ENCODE measurements at places on chromosomes 2 and 18.
A peak's percentile ranks its signal among the peaks of the same experiment; 100 is the strongest.

DNA sequence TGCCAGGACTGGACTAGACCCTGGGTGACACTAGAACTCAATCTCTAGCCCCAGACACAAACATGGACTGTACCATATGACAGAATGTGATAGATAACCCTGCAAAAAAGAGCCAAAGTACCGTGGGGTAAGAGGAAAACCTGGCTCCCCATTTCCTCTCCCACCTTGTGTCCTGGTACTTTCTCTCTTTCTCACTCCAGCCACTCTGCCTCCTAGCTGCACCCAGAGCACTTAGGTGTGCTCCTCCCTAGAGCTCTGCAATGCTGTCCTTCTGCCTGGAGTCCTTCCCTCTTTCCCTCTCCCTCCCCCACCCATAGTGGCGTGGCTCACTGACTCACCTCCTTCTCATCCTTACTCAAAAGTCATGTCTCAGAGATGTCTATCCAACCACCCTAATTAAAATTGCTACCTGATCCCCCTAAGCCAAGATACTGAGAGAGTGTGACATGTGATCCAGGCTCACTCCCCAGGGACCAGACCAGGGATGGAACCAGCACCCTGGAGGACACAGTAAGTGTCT, 171.3 kb downstream of the LOXHD1 start:
- no peaks in the 10 kb centered on the region for H3K36me3 ChIP-seq
- no peaks in the 10 kb centered on the region for H3K27me3 ChIP-seq
- no peak for DNase-seq
- H3K4me1 ChIP-seq: no peaks in the 10 kb centered on the region

DNA sequence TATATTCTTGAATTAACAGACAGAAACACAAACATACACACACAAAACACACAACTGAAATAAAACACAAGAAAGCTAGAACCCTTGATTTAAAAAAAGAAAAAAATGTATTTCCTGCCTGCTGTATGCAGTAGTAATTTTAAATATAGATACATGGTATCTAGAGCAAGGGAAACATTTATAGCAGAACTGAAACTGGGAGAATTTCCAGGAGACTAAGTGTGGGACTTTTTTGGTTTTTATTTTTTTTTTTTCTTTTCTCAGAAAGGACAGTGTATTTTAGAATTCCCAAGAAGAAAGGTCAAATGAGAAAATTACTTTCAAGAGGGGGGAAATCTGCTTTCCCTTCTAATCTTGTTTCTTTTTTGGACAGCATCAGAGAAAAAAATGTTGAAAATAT, 558.9 kb upstream of the PKDCC start:
- no peak overlapping the region for H3K4me3 ChIP-seq
- H3K4me1 ChIP-seq: peaks cover 3% of the 10 kb centered on the region
- H3K27me3 ChIP-seq: no peaks in the 10 kb centered on the region

DNA sequence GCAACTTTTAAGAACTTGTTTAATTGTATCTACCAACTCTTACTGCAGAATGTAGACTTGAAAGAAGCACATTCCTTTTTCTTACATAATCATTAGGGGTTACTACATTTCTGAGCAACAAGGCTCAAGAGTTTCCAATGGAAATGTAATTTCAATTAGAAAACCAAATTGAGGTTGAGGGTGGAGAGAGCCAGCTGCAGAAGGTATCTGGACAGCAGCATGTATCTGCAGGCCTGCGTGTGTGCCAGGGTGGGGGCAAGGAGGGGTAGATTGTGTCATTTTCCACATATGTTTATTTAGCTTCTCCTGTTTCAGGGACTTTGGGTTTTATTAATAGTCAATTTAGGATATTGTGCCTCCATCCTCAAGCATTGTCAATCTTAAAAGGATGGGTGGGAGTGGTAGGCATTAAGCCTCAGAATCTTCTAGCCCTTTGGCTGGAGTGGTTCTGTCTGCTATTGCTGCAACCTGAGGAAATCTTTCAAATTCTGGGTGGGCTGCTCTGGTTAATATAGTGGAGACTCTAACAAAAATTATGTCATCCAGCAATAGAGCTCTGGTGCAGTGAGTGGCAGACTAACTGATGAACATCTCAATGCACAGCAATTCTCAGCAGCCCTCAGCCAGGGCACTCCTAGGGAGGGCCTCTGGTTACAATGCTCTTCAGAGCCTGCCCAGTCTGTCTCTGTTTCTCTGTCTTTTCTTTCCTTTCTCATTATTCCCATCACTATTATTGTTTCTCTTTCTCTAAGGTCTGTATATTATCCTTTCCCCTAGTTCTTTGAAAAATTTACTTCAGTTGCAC, 151.4 kb downstream of the RPIA start:
- H3K4me1 ChIP-seq: no peaks in the 10 kb centered on the region
- H3K36me3 ChIP-seq: no peaks in the 10 kb centered on the region
- no peaks in the 10 kb centered on the region for H3K27me3 ChIP-seq
- no peak overlapping the region for H3K4me3 ChIP-seq

DNA sequence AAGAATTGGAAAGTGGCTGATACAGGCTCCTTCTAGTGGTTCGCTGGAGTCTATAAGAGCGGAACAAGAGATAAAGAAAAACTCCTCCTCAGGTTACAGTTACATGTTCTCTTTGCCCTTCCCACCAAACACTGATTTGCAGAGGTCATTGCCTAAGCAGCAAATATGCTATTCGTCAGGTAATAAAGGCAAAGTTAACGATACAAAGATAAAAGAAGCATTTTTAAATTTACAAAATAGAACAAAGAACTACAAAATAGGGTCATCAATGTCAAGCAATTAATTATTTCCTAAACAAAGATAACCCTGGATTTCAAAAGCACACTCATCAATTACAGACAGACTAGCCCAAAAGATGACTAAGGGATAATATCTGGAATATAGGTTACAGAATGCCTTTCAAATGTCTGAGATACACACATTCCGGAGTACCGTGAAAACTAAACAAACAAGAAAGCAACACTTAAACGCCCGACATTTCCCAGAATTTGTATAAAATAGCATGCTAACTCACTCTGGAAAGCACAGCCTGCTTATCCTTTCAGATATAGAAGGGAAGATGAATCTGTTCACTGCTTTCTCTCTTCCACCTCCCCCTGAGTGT, 186.4 kb downstream of the MREG start:
- peaks cover 19% of the 10 kb centered on the region for H3K4me1 ChIP-seq
- H3K27ac ChIP-seq: no peak overlapping the region
- H3K27me3 ChIP-seq: no peaks in the 10 kb centered on the region
- no peak for DNase-seq
- H3K4me3 ChIP-seq: no peak overlapping the region
- H3K36me3 ChIP-seq: no peaks in the 10 kb centered on the region

GRCh38 chr2:190916829-190917228, 36.2 kb downstream of the GLS start:
- H3K27me3 ChIP-seq: no peaks in the 10 kb centered on the region
- no peak for DNase-seq
- H3K27ac ChIP-seq: no peak overlapping the region
- no peak overlapping the region for H3K4me3 ChIP-seq

GRCh38 chr18:6557770-6558248, 143.1 kb upstream of the L3MBTL4 start:
- H3K4me3 ChIP-seq: no peak overlapping the region
- no peaks in the 10 kb centered on the region for H3K36me3 ChIP-seq
- DNase-seq: no peak
- no peaks in the 10 kb centered on the region for H3K27me3 ChIP-seq
- no peaks in the 10 kb centered on the region for H3K4me1 ChIP-seq

DNA sequence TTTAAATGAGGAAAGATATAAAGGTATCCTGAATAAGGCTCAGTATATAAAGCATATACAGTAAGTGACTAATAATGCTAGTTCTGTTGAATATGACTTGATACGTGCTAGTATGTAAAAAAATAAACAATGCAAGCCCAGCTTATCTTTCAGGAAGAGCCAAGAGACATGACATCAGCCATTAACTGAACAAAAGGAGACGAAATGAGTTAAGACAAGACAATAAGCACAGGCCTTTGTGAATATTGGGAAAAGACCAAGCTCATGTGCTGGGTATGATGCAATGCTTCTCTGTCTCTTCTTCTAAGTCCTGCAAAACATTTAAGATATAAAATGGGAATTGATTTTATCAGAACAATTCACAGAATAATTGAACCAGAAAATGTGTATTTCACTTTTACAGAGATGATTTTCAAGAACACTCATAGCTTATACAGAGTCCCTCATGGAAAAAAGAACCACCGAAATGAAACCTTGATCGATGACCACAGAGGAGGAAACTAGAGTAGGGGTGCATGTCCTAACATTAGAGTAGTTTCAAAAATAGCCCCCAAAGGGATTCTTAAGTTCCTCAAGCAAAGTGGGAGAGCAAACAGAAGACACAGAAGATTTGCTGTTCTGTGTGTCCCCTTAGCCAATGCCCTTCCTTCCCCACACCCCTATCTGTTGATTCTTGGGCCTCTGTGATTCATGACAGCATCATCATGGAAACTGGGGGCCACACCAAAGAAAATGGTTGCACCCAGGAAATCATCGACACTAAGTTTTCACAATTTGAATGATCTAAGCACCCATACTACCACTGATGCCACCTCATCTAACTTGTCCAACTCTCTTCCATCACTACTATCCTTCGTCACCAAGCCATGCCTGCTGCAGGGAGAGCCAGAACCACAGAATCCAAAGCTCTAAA, 68.0 kb upstream of the CRIM1 start:
- no peak overlapping the region for H3K27ac ChIP-seq
- DNase-seq: no peak
- no peak overlapping the region for H3K4me3 ChIP-seq
- no peaks in the 10 kb centered on the region for H3K36me3 ChIP-seq
- H3K27me3 ChIP-seq: no peaks in the 10 kb centered on the region

DNA sequence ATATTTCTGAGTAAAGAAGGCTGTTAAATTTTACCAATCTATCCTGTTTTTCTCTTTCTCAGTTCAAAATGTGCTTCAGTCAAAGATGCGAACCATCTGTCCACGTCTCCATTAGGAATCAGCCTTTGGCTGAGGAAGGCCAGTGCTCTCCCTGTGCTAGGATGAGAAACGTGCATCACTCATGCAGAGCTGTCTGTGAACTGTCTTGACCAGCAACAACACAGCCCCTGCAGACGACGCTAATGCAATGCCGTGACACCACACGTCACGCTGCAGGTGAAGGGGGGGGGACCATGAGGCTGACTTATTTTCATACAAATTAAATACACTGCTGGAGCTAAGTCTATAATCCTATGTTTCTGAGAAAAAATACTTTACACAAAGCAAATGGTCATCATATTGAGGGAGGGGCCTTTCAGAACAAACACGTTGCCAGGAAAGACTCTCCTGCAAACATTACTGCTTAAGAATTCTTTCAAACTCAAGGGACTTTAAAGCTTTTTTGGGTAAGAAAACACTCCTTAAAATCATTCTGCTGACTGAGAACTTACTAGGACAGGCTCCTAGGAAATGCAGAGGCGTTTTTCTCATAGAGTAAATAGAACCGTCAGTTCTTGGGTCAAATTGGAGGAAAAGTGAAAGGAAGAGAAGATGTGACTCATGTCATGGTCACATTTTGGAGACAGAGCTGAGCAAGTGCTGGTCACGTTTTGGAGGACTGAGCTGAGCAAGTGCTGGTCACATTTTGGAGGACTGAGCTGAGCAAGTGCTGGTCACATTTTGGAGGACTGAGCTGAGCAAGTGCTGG, 97.0 kb downstream of the MBP start:
- no peak for DNase-seq
- no peak overlapping the region for H3K4me3 ChIP-seq
- no peak overlapping the region for H3K27ac ChIP-seq
- no peaks in the 10 kb centered on the region for H3K4me1 ChIP-seq
- no peaks in the 10 kb centered on the region for H3K36me3 ChIP-seq

- no peak overlapping the region for H3K4me3 ChIP-seq
- H3K4me1 ChIP-seq: no peaks in the 10 kb centered on the region
- H3K27ac ChIP-seq: peak overlapping the region; percentile 89
- no peaks in the 10 kb centered on the region for H3K27me3 ChIP-seq
- no peak for DNase-seq
- no peaks in the 10 kb centered on the region for H3K36me3 ChIP-seq
Observed at GRCh38 chr2:121196132-121196848, 88.7 kb downstream of the TFCP2L1 start.

DNA sequence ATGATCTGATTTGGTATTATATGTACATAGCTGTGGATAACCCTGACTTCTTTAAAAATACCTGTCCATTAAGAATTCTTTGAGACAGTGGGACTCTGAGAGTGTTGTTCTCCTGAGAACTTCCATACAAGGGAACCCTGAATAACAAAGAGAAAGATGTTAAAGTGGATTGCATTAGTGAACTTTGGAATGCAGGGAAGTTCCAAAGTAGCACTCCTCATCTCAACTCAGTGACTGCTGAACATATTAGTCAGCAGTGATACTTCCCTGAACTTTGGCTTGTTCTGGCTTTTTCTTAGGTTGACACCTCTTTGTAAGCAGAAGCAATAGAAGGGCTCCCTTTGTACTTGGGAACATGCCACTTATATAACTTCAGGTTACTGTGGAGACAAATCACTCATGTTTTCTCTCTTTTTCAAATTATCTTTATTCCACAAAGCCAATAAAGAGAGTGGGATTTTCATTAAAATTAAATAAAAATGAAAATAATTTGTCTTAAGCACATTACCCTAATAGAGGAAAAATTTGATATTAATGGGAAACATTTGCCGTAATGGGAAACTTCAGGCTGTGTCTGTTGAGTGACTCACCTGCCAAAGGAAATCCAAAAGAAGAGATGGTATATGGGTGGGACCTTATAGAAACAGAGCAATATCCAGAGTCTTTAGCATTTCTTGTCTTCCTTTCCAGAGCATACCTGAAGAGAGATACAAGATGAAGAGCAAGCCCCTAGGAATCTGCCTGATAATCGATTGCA, 33.3 kb downstream of the CFLAR start:
- H3K4me1 ChIP-seq: peaks cover 4% of the 10 kb centered on the region
- H3K27ac ChIP-seq: peak overlapping the region; percentile 71
- H3K27me3 ChIP-seq: no peaks in the 10 kb centered on the region
- DNase-seq: no peak

DNA sequence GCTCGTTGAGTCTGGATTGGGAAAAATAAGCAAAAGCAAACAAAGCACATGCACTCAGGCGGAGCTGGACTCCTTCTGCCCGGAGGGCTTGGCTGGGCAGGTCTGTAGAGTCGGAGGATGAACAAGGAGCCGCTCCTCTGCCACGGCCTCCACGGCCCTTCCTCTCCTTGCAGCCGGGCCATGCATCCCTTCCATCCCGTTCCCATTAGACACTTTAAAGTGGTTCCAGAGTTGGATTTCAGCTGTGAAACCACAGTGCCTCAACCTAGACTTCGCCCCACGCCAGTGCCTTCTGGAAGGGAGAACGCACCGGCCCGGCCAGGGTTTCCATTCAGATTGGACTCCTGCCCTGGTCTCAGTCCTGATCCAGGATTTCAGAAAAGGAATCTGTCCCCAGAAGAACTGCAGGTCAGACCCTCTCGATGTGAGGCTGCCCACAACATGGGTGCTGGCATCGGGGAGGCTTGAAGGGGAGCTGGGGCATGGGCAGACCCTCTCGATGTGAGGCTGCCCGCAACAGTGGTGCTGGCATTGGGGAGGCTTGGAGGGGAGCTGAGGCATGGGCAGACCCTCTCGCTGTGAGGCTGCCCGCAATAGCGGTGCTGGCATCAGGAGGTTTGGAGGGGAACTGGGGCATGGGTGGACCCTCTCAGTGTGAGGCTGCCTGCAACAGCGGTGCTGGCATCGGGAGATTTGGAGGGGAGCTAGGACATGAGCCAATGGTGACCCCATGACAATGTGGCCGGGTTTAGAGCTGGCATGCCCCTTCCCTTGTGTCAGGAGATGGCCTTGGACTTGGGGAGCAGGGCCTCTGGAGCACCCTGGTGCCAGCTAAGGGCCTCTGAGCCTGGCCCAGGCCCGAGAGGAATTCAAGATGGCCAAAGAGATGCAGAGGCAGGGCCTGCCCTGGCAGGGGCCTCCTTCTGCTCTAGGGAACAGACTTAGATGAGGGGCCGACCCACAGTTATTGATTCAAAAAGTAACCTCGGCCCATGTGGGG, 304.5 kb downstream of the NDUFA10 start:
- H3K4me3 ChIP-seq: no peak overlapping the region
- H3K4me1 ChIP-seq: no peaks in the 10 kb centered on the region
- H3K36me3 ChIP-seq: no peaks in the 10 kb centered on the region
- peak; percentile 60 for DNase-seq
- no peaks in the 10 kb centered on the region for H3K27me3 ChIP-seq

All from ascending aorta (tissue), 2 donors.